ENCODE measurements at places on chromosomes 3 and 15. TPM values are rescaled to one million over a fixed set of nuclear protein-coding genes. Genes with fewer than 3 reads are reported as not detected.
A peak's percentile ranks its signal among the peaks of the same experiment; 100 is the strongest.

DNA sequence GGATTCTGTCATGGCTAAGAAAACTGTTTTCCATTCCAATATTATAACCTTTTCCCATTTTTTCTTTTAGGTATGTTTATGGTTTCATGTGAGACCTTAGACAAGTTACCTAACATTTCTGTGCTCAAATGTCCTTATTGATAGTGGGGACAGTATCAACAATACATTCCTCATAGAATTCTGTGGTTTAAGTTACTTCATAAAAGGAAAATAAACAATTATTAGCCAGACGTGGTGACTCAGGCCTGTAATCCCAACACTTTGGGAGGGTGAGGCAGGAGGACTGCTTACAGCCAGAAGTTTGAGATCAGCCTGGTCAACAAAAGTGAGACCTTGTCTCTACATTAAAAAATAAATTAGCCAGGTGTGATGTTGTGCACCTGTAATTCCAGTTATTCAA is 436.8 kb upstream of the CNTN4 start:
- H3K27me3 ChIP-seq: no peaks in the 10 kb centered on the region
- H3K4me3 ChIP-seq: no peak overlapping the region
- no peaks in the 10 kb centered on the region for H3K4me1 ChIP-seq
- DNase-seq: no peak

DNA sequence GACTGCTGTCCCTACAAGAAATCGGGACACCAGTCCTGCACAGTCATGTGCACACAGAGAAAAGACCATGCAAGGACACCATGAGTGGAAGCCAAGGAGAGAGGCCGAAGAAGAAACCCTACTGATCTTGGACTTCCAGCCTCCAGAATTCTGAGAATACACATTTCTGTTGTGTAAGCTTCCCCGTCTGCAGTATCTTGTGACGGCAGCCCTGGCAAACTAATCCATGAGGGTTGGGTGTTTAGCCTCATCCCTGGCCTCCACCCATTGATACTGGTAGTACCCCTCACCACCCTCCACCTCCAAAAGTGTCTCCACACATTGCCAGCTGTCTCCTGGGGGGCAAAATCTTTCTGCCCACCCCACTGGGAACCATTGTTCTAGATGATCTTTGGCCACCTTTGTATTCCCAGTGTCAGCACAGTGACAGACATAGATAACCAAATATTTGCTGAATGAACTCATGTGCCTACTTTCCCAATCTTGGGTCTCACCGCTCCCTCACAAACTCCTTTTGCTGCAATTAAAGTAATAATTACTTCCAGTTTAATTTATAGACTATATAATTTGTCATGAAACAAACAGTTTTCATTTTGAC is 83.8 kb downstream of the RAD18 start:
- peaks cover 8% of the 10 kb centered on the region for H3K4me1 ChIP-seq
- H3K27ac ChIP-seq: no peak overlapping the region
- no peaks in the 10 kb centered on the region for H3K27me3 ChIP-seq
- H3K36me3 ChIP-seq: no peaks in the 10 kb centered on the region

- H3K4me3 ChIP-seq: no peak overlapping the region
- no peak for DNase-seq
- peaks cover 42% of the 10 kb centered on the region for H3K27me3 ChIP-seq
- no peaks in the 10 kb centered on the region for H3K36me3 ChIP-seq
- no peak overlapping the region for H3K27ac ChIP-seq
These were observed 288.1 kb downstream of the EPHB1 start for GRCh38 chr3:135083179-135083578.

DNA sequence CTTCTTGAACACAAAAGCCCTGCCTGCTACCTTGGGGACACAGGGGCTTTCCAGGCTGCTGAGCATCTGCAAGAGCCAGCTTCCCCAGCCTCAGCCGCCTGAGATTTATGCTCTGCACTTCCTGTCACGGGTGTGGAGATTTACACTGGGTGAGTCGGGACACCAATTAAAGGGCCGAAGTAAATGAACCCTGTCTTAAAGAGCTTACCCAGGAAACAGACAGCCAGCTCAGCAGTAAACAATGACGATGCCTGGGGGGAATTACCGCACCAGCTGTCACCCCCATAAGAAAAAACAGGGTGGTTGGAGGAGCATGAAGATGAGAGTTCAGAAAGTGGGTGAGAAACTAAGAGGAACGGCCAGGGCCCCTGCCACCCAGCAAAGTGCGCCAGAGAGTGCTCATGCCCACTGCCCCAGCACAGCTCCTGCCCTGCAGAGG is 37.5 kb upstream of the IQSEC1 start:
- peak; percentile 13 for DNase-seq
- H3K4me1 ChIP-seq: peaks cover 39% of the 10 kb centered on the region
- H3K36me3 ChIP-seq: no peaks in the 10 kb centered on the region
- peaks cover 22% of the 10 kb centered on the region for H3K27me3 ChIP-seq

ZFYVE19 gene
- 13.9 TPM for total RNA-seq

RASGRP1 gene
- total RNA-seq: 9.0 TPM
